ENCODE measurements at places on chromosomes 11 and 22. TPM values are rescaled to one million over a fixed set of nuclear protein-coding genes. Genes with fewer than 3 reads are reported as not detected.

AQP11 gene
- total RNA-seq: 3.0 TPM

VWA5A gene
- 21.8 TPM for total RNA-seq

TSPAN4 gene
- total RNA-seq: 215 TPM

JAML gene
- total RNA-seq: not detected

MRPL23 gene
- 55.7 TPM for total RNA-seq

SYCE3 gene
- total RNA-seq: not detected

GPHA2 gene
- total RNA-seq: not detected

Data from smooth muscle cell of the pulmonary artery (primary cell).